Cardiac ventricle fibroblast (primary cell): ENCODE measurements at places on chromosomes 3 and 15. TPM values are rescaled to one million over a fixed set of nuclear protein-coding genes. Genes with fewer than 3 reads are reported as not detected.

VPS39 gene
- 62.2 and 63.1 TPM in 2 replicates for total RNA-seq

CKMT1B gene
- 0.39 TPM in 1 of 2 replicates, not detected in the other for total RNA-seq

ACAD11 gene
- 9.3 and 9.6 TPM in 2 replicates for total RNA-seq

KBTBD8 gene
- 0.24 and 0.31 TPM in 2 replicates for total RNA-seq

GPR27 gene
- total RNA-seq: 0.06 and 0.54 TPM in 2 replicates

CPN2 gene
- not detected in 2 replicates for total RNA-seq

GABRG3 gene
- total RNA-seq: not detected in 2 replicates
